ENCODE measurements at places on chromosomes 2 and 18.

GRCh38 chr2:120358734-120359465, 13.0 kb downstream of the INHBB start:
- no peak for DNase-seq

DNA sequence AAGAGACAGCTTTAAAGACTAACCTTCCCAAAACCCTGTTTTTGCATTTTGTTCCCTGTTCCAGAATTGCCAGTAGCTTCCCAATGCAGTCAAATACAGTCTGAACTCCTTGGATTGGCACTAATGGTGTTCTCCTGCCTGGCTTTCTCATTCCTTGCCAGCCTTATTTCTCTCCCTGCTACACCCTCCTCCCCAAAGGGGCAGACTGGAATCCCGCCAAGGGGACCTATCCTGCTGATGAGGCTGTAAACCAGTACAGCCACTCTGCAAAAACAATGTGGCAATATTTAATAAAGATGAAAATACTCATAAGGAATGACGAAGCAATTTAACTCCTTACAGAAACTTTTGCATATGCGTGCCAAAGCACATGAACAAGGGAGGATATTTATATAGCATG, 4.5 kb upstream of the SLC4A5 start:
- no peak for DNase-seq

DNA sequence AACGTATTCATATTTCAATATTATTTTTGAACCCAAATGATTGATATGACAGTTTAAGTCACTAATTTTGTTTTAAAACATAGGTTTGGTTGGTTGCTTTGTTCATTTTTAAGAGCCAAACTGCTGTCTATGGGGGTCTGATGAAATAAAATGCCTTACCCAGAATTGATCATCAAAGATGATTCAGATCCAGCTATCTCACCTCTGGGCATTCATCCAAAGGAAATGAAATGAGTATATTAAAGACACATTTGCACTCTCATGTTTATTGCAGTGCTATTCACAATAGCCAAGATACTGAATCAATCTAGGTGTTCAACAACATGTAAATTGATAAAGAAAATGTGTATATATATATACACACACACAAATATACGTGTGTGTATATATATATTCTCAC, 326.9 kb upstream of the GULP1 start:
- no peak for DNase-seq

DNA sequence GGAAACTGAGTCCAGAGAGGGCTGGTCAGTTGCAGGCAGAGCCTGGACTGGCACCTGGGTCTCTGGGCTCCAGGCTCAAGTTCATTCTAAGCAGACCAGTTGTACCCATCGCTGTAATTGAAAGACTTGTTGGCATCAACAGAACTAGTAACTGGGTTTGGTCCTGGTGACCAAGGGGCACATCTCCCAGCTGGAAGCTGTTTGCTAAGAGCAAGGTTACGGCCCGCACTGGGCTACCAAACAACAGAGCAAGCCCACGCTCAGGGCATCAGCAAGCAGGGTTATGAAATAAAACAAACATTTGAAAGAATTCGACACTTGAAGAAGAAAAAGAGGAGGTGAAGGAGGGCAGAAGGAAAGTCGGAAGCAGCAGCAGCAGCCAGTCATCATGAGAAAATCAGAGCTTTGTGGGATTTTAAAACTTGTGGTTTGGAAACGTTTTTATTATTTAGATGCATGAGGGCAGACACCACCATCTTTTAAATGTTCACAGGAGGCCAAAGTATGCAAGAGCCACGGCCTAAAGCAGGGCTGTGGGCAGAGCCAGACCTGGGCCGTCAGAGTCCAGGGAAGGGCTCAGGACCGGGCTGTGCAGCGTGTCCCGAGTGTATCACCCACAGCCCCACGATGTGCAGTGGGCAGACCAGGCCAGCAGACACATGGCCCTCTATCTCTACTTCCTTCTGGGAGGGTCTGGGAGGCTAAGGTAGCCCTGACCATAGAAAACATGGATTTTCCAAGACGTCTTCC, 220.3 kb downstream of the BCL2 start:
- DNase-seq, result no peak

DNA sequence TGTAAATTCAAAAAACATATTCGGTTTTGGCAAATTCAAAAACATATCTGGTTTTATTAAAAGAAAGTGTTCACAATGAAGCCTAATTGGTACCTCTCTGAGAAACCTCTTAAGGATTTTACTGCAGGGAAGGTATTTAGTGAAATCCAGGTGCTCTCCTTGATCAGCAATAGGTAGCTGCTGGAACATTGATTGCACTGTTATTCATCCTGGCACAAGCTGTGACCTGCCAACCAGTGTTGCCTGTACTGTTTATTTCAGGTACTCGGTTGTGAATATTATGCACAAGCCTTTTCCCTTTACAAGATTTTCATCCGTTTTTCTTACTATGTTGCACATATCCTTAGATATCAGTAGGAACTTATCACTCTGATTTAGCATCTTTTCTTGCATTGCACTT, 155.8 kb upstream of the ZEB2 start:
- DNase-seq, result no peak

Data from astrocyte of the hippocampus (primary cell).